Immature natural killer cell (primary cell): ENCODE measurements at places on chromosomes 13 and 19. TPM values are rescaled to one million over a fixed set of nuclear protein-coding genes. Genes with fewer than 3 reads are reported as not detected.

GRCh38 chr13:23098161-23098907, 82.4 kb upstream of the SGCG start:
- peaks cover 2% of the 10 kb centered on the region for H3K27me3 ChIP-seq
- H3K27ac ChIP-seq, result no peak overlapping the region
- no peak overlapping the region for H3K4me3 ChIP-seq
- H3K4me1 ChIP-seq, result no peaks in the 10 kb centered on the region
- H3K36me3 ChIP-seq, result no peaks in the 10 kb centered on the region

DNA sequence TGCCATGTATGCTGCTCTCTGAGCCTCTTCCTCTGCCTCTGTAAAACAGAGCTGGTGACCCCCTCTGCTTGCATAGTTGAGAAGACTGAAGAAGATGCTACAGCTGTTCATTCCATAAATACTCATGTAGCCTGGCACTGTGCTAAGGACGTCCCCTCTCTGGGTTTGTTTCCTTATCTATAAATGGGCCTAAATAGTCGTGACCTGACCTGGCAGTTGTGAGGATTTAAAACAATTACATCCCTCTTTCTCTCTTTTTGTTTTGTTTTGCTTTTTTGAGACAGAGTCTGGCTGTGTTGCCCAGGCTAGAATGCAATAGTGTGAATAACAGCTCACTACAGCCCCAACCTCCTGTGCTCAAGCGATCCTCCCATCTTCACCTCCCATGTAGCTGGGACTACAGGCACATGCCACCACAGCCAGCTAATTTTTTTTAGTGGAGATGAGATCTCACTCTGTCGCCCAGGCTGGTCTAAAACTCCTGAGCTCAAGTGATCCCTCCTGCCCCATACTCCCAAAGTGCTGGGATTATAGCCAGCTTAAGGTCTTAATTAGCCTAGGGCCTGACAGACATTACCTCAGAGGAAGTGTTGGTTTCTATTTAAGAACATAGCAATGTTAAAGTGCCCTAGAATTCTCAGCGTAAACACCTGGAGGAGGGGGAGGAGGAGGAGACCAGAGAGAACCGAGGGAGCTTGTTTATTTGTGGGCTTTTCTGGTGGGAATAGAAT, 4.6 kb downstream of the WDR62 start:
- peak overlapping the region; percentile 50 for H3K27ac ChIP-seq
- H3K4me1 ChIP-seq, result peaks cover 10% of the 10 kb centered on the region
- no peak for DNase-seq
- no peak overlapping the region for H3K4me3 ChIP-seq
- peaks cover 6% of the 10 kb centered on the region for H3K27me3 ChIP-seq

DNA sequence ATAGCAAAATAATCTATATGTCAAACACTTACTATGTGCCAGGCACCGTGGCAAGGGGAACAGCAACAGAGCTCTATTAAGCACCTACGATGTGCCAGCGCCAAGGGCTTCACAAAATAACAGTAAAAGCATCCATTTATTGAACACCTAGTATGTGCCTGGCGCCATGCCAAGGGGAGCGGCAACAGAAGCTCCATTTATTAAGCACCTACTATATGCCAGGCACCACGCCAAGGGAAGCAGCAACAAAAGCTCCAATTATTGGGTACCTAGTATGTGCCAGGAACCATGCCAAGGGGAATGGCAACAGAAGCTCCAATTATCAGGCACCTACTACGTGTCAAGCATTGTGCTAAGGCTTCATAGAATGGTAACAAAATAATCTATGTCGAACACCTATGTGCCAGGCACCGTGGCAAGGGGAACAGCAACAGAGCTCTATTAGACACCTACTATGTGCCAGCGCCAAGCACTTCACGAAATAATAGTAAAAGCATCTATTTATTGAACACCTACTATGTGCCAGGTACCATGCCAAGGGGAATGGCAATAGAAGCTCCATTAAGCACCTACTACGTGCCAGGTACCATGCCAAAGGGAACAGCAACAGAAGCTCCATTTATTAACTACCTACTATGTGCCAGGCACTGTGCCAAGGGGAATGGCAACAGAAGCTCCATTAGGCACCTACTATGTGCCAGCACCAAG, 107.7 kb downstream of the PTPRS start:
- no peaks in the 10 kb centered on the region for H3K27me3 ChIP-seq
- H3K4me1 ChIP-seq, result peaks cover 1% of the 10 kb centered on the region
- H3K27ac ChIP-seq, result no peak overlapping the region
- no peak overlapping the region for H3K4me3 ChIP-seq

- H3K27me3 ChIP-seq, result peaks cover 5% of the 10 kb centered on the region
- H3K36me3 ChIP-seq, result no peaks in the 10 kb centered on the region
- no peak overlapping the region for H3K4me3 ChIP-seq
- H3K27ac ChIP-seq, result no peak overlapping the region
- DNase-seq, result no peak
- no peaks in the 10 kb centered on the region for H3K4me1 ChIP-seq
Observed at GRCh38 chr13:110024645-110024980, 238.2 kb upstream of the IRS2 start.

- H3K27ac ChIP-seq, result no peak overlapping the region
- H3K4me1 ChIP-seq, result no peaks in the 10 kb centered on the region
- H3K36me3 ChIP-seq, result peaks cover 47% of the 10 kb centered on the region
- no peak for DNase-seq
Observed at GRCh38 chr19:36745870-36746269, 26.7 kb downstream of the ZNF850 start.

- H3K4me3 ChIP-seq, result peak overlapping the region; percentile 33
- peaks cover 4% of the 10 kb centered on the region for H3K27me3 ChIP-seq
- no peak for DNase-seq
- peaks cover 88% of the 10 kb centered on the region for H3K4me1 ChIP-seq
- no peaks in the 10 kb centered on the region for H3K36me3 ChIP-seq
Observed at GRCh38 chr19:8666814-8667405, 31.7 kb downstream of the ACTL9 start.

Gene FBN3
- not detected for polyA plus RNA-seq

Gene KASH5
- not detected for polyA plus RNA-seq

Gene PSG1
- polyA plus RNA-seq, result not detected
